Renal pelvis (tissue), 12 donors: ENCODE measurements at places on chromosomes 1 and 21. TPM values are rescaled to one million over a fixed set of nuclear protein-coding genes. Genes with fewer than 3 reads are reported as not detected.

- no peak for DNase-seq
Observed at GRCh38 chr1:116794804-116795481, 40.7 kb downstream of the CD2 start.

- no peak for DNase-seq
Observed at GRCh38 chr1:203860396-203861025, 888 bp upstream of the SNRPE start.

GRCh38 chr1:20634594-20635084 is 1.4 kb downstream of the PINK1 start:
- DNase-seq = peak; percentile 22

DNA sequence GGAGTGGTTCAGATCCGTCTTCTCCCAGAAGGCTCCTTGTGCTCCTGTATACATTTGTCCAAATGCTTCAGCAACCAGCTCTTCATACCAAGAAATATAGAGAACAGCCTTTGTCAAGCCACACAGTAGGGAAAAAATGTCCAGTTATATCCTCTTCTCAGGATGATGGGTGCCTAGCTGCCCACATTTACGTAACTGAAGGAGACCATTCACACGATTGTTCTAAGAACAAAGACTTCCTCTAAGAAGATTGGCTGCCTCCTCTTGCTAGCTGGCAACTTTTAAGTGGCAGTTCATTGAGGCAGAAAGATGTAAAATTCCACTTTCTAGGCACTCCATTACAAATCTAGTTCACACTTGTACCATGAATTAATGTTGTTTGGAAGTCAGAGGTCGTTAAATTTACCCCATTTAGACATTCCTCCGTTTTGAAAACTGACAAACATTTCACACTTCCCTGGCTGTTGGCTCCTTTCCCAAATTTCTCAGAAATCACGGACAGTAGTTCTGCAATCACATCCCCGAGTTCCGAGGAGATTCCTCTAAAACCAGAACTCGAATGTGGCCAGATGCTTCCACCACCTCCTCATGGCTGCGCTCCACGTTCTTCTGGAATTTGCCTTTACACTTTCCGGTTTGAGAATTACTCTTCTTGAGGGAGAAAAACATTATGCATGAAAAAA is 45.6 kb upstream of the CSF1 start:
- no peak for DNase-seq

The CRNN gene
- not detected for polyA plus RNA-seq

The RHEX gene
- 3.3 TPM for polyA plus RNA-seq

DNA sequence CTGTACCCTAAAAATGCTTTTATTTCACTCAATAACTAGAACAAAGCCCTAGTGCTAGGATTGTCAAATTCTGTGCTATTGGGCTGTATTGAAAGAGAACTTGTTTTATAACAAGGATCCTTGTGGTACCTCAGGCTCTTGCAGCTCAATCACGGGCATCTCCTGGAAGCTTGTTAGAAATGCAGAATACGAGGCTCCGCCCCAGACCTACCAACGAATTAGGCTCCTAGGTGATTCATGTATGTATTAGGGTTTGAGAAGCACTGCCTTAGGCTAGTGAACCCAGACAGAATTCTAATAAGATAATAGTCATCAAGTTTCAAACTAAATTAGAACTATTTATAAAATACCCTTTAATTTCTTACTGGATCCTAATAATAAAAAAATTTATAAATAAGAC is 45.6 kb downstream of the ZZZ3 start:
- no peak for DNase-seq

The CASQ1 gene
- 0.99 TPM for polyA plus RNA-seq

DNA sequence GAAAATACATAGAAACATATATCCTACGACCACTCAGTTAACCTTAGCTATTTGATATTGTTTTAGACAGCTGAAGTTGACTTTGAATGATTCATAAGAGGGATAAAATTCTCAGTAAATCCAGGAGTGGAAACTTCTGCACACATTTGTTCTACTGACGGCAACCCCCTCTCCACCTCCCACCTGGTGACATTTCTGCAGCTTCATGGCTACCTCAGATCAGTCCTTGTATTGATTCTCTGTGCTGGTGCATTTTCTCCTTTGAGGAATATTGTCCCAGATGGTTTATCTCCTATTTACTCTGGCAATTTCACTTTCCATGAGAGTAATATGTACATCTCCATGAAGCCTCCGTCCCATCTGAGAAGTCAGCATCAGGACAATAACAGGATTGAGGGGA is 57.7 kb upstream of the COA6 start:
- DNase-seq = no peak
